ENCODE measurements at places on chromosomes 1 and 21. TPM values are rescaled to one million over a fixed set of nuclear protein-coding genes. Genes with fewer than 3 reads are reported as not detected.

PTPRU gene
- 64.8 TPM for total RNA-seq

DDR2 gene
- 1.4 TPM for total RNA-seq

NBPF4 gene
- not detected for total RNA-seq

GRCh38 chr1:175154629-175155472, 37.7 kb downstream of the KIAA0040 start:
- no peak overlapping the region for H3K27ac ChIP-seq
- peaks cover 53% of the 10 kb centered on the region for H3K27me3 ChIP-seq
- no peak overlapping the region for H3K4me3 ChIP-seq
- no peaks in the 10 kb centered on the region for H3K36me3 ChIP-seq
